ENCODE measurements at places on chromosomes 4 and X. TPM values are rescaled to one million over a fixed set of nuclear protein-coding genes. Genes with fewer than 3 reads are reported as not detected.

- no peak overlapping the region for H3K4me3 ChIP-seq
- H3K27ac ChIP-seq: no peak overlapping the region
These were observed 121.0 kb downstream of the ARHGAP24 start for GRCh38 chr4:85595796-85596559.

Gene SYP
- 1.2 TPM for total RNA-seq

Gene CT83
- total RNA-seq: not detected

DNA sequence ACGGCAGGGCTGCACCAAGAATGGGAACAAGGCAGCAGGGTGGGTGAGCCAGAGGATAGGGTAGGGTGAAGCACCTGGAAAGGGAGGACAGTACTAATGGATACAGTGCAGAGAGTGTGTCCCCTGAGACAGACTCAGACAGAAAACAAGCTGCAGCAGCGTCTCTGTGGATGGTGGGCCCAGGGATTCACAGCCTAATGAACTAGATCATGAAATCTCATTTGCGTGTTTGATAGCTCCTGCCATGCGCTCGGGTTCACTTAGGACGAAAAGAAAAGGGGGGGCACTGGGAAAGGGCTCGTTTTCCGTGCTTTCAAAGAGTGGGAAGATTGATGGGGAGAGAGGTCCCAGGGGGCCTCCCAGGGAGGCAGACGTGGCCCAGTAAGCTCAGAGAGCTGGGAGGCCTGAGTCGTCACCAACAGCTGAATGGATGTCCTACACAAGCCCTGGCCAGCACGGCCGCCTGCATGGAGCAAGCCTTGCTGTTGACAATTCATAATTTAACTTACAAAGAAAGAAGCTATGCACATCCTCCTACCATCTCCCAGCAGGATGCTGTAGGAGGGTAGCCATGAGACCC is 446.9 kb downstream of the BCOR start:
- no peaks in the 10 kb centered on the region for H3K36me3 ChIP-seq
- no peaks in the 10 kb centered on the region for H3K4me1 ChIP-seq
- peaks cover 51% of the 10 kb centered on the region for H3K27me3 ChIP-seq
- no peak overlapping the region for H3K4me3 ChIP-seq
- no peak overlapping the region for H3K27ac ChIP-seq

DNA sequence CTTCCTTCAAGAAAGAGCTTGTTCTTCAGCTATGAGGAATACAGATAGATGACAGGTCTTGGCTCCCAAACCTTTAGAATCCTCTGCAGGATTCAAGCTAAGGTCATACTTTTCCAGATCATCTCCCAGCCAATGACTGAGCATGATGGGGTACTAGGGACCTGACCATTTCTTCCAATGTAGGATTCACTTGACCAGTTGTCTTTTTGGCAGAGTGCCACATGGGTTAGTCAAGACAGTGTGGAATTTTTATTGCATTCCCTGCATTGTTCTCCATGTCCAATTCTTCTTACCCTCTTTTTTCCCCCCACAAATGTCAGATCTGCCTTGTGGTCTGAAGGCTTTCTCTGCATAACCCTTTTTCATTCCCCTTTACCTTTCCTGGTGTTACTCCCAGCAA is 99.5 kb downstream of the CCSER1 start:
- H3K4me1 ChIP-seq: no peaks in the 10 kb centered on the region
- H3K27me3 ChIP-seq: no peaks in the 10 kb centered on the region
- no peak overlapping the region for H3K4me3 ChIP-seq
- no peak for DNase-seq
- no peak overlapping the region for H3K27ac ChIP-seq

DNA sequence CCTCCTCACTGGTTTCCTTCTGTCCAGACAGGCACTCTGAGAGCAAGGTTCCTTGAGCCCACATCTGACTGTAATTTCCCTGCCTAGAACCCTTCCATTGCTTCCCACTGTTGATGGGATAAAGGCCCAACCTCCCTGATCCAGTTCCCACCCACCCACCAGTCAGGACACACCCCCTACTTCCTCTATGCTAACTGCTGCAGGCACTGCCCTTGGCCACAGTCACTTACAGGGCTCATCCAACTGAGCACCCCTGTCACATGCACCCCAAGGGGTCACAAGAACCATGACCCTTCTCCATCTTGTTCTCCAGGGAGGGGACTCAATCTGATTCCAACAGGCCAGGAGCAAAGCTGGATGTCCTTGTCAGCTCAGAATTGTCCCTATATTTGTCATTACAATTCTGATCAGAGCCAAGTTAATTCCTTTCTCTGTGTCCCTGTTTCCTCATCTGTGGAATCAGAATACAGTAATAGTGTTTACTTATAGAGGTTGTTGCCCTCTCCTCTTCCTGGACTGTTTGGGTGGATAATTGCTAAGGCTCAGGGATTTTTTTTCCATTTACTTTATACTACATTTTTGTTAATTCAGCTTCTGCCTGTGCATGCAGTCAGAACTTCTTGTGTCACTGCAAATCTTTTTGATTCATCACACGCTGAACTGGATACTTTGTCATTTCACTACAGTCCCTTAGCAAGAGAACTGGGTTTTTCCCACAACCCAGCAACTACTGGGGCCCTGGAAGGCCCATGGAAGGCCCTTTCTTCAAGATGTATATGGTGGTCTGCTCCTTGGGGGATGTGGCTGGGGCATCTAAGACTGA is 105.6 kb upstream of the MAMLD1 start:
- H3K27ac ChIP-seq: no peak overlapping the region
- H3K4me1 ChIP-seq: peaks cover 11% of the 10 kb centered on the region
- peaks cover 14% of the 10 kb centered on the region for H3K27me3 ChIP-seq
- DNase-seq: no peak
- no peaks in the 10 kb centered on the region for H3K36me3 ChIP-seq

Gene RASL11B
- 7.5 TPM for total RNA-seq

DNA sequence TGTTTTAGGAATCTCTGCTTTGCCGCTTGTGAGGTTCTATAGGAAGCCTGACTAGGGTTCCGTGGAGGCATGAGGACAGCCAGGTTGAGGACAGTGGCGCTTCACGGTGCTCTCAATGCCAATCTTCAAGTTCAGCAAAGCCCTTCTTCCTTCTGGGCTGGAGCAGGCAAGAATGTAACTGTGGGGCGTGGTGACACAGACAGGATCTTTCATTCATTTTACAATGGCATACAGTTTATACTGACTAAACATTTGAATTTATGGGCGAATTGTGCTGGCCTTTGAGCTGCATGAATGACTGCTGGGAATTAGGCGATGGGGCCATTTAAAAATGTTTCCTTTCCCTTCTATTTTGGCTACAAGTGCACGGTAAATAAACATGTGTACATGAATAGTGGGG is 2.9 kb upstream of the NHS start:
- no peak overlapping the region for H3K27ac ChIP-seq
- peaks cover 10% of the 10 kb centered on the region for H3K4me1 ChIP-seq
- H3K36me3 ChIP-seq: no peaks in the 10 kb centered on the region
- no peak for DNase-seq
- no peak overlapping the region for H3K4me3 ChIP-seq

DNA sequence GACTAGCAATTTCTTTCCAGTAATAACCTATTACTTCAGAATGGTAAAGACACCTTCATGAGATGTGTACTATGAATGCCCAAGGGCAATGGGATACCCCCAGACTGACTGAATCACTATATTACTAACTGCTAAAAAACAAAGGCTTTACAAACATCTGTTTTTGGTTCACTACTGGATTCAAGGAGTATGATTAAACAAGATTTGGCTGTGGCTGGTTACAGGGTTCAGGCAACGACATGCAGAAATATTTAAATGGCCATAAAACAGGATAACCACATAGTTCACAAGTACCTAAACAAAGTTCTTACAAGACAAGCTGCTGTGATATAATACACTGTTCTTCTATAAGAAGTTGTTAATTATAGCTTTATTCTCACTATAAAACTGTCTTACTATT is 128.2 kb downstream of the FRYL start:
- no peaks in the 10 kb centered on the region for H3K4me1 ChIP-seq
- no peaks in the 10 kb centered on the region for H3K27me3 ChIP-seq

DNA sequence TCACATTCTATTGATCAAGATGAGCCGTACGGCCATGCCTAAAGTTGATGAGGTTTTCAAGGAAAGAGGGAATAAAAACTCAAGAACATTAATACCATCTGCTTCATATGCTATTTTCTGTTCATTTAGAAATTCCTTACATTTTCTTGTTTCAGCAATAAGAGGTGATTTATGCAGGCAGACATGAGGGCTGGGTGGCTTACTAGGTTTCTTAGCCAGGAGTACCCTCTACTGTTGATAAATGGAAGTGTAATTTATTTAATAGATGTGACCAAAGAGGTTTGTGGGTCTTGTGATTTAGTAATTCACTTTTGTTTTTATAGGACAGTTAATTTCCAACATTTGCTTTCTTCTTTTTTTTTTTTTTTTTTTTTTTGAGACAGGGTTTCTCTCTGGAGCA is 6.4 kb upstream of the SMIM9 start:
- DNase-seq: peak; percentile 39
- H3K27me3 ChIP-seq: no peaks in the 10 kb centered on the region
- no peaks in the 10 kb centered on the region for H3K36me3 ChIP-seq
- no peak overlapping the region for H3K27ac ChIP-seq
- no peak overlapping the region for H3K4me3 ChIP-seq

DNA sequence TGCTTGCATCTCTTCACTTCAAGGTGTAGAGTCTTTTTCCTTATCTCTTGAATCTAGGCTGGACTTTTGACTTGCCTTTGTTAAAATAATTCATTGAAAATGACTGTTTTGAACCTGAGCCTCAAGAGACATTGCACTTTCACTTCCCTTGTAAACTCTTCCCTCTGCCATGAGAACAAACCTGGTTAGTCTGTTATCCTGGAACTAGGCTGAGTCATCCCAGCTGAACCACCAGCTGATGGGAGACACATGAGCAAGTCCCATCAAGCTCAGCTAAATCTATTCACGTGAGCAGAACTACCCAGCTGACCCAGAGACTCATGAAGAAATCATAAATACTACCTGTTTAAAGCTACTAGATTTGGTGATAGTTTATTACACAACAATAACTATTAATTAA is 202.3 kb upstream of the CENPE start:
- no peaks in the 10 kb centered on the region for H3K4me1 ChIP-seq
- no peaks in the 10 kb centered on the region for H3K27me3 ChIP-seq
- H3K36me3 ChIP-seq: no peaks in the 10 kb centered on the region
- H3K27ac ChIP-seq: no peak overlapping the region
- no peak for DNase-seq

- no peak overlapping the region for H3K4me3 ChIP-seq
- no peak overlapping the region for H3K27ac ChIP-seq
These were observed 34.8 kb downstream of the YIPF7 start for GRCh38 chr4:44616621-44617020.

Gene FAM53A
- 1.6 TPM for total RNA-seq

DNA sequence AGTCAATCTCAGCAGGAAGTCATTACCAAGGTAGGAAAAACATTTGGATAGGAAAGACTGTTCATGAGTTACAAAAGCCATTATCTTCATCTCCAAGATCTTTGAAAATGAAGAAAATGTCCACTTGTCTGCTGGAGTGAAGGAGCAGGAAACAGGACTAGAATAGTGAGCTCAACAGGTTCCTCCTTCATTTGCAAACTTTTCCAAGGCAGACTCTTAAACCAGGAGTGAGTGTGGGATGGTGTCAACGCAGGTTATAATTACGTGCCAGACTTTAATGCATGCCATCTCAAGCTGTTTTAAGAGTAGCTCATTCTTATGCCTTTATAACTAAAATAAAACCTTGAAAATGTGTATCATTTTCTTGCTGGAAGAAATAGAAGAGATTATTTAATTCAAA is 3.4 kb upstream of the REELD1 start:
- H3K4me3 ChIP-seq: no peak overlapping the region
- no peaks in the 10 kb centered on the region for H3K27me3 ChIP-seq
- no peak for DNase-seq
- no peaks in the 10 kb centered on the region for H3K4me1 ChIP-seq

Gene PKD2
- 39.9 TPM for total RNA-seq

- no peak overlapping the region for H3K27ac ChIP-seq
- no peaks in the 10 kb centered on the region for H3K36me3 ChIP-seq
- no peak overlapping the region for H3K4me3 ChIP-seq
- DNase-seq: no peak
- H3K27me3 ChIP-seq: no peaks in the 10 kb centered on the region
- H3K4me1 ChIP-seq: no peaks in the 10 kb centered on the region
These were observed 17.7 kb upstream of the PAQR3 start for GRCh38 chr4:78956975-78957374.

Gene PAGE2B
- not detected for total RNA-seq

DNA sequence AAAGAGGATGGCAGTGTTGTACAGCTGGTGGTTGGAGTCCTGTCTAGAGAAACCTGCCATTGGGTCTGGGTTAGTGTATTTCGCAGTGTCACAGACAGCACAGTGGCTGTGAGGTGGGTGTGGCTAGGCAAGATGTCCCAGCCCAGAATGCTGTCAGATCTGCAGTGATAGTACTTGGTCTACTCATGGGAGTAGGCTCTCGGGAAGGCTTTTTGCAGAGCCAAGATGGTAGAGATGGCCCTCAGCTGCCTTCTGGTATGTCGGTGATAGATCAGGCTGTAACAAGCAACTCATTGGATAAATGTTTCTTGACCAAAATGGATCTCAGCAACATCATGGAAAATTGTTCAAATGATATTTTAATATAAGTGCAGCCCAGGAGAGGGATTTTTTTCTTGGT is 84.3 kb upstream of the WDR1 start:
- H3K4me1 ChIP-seq: no peaks in the 10 kb centered on the region
- H3K36me3 ChIP-seq: no peaks in the 10 kb centered on the region
- H3K4me3 ChIP-seq: no peak overlapping the region

Gene TLL1
- total RNA-seq: 3.9 TPM

Gene FRAS1
- total RNA-seq: 14.1 TPM

GRCh38 chr4:48778431-48779094 is 1.5 kb downstream of the FRYL start:
- peak; percentile 30 for DNase-seq
- no peaks in the 10 kb centered on the region for H3K36me3 ChIP-seq
- H3K27me3 ChIP-seq: no peaks in the 10 kb centered on the region
- H3K27ac ChIP-seq: peak overlapping the region; percentile 99
- H3K4me1 ChIP-seq: peaks cover 9% of the 10 kb centered on the region

GRCh38 chrX:11366998-11367595 is 73.9 kb downstream of the AMELX start:
- DNase-seq: no peak
- H3K27ac ChIP-seq: no peak overlapping the region
- H3K36me3 ChIP-seq: no peaks in the 10 kb centered on the region
- H3K4me3 ChIP-seq: no peak overlapping the region
- H3K27me3 ChIP-seq: peaks cover 3% of the 10 kb centered on the region
